ENCODE measurements at places on chromosomes 13 and 19. TPM values are rescaled to one million over a fixed set of nuclear protein-coding genes. Genes with fewer than 3 reads are reported as not detected.

- no peak for DNase-seq
Observed at GRCh38 chr19:33391631-33392249, 18.2 kb downstream of the CEBPG start.

- DNase-seq: no peak
Observed at GRCh38 chr13:51999510-51999911, 11.7 kb downstream of the ATP7B start.

DNA sequence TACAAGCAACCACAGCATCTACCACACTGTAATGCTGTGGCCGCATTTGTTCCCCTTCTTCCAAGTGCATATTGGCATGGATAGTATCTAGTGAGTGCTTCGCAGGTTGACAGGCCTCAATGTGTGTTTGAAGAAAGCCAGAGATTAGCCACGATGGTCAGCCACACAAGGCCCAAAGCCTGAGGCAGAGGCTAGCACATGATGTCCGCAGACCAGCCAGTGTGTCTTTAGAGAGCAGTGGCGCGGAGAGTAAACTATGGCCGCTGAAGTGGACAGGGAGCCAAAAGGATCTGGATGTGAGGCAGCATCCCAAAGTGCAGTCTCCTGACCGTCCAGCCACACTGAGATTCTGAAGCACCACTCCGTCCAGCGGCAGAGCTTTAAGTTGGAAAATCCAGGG is 36.0 kb downstream of the BRD4 start:
- DNase-seq: no peak

DNA sequence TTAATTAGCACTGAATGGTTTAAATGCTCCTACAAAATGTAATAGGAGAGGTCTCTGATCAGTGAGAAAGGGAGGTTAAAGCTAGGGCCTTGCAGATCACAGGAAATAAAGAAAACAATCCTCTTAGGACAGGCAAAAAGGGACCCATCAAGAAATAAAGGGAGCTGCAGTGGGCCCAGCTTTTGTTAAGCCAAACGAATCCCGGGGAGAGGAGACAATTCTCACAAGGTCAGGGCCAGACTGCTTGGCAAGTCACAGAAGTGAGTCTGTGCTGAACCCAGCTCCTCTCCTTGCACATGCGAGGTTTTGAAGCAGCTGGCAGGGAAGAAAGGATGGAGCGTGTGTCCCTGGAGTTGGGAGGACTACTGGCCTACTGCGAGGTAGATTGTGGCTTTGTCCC is 285.8 kb downstream of the COG6 start:
- no peak for DNase-seq

GRCh38 chr19:11457115-11457514 is 21.7 kb downstream of the PRKCSH start:
- no peak for DNase-seq

The BST2 gene
- 103 TPM for polyA plus RNA-seq
